A549 treated with GW870086 at 1 μM for 4 hours (cell line): ENCODE measurements at places on chromosomes 13 and 19. TPM values are rescaled to one million over a fixed set of nuclear protein-coding genes. Genes with fewer than 3 reads are reported as not detected.

The CLIP3 gene
- total RNA-seq, result 0.67 to 0.94 TPM (median 0.72 TPM) in 5 replicates

The ZNF66 gene
- total RNA-seq, result not detected in 5 replicates

The F10 gene
- total RNA-seq, result 0.09 TPM in 1 of 5 replicates, not detected in the others

The LGALS14 gene
- not detected in 5 replicates for total RNA-seq

The HS6ST3 gene
- not detected in 5 replicates for total RNA-seq

The ZNF99 gene
- not detected in 5 replicates for total RNA-seq

The GTF3A gene
- total RNA-seq, result 84.9 to 103 TPM (median 99.9 TPM) in 5 replicates

The ZNF415 gene
- not detected in 5 replicates for total RNA-seq

The ZNF546 gene
- 2.1 to 3.2 TPM (median 2.4 TPM) in 5 replicates for total RNA-seq

The ATP4A gene
- total RNA-seq, result 0.10 TPM in 1 of 5 replicates, not detected in the others

The CYSLTR2 gene
- not detected in 5 replicates for total RNA-seq

The FLT3LG gene
- total RNA-seq, result 0.69 to 1.8 TPM (median 1.4 TPM) in 5 replicates

The C2CD4C gene
- total RNA-seq, result 0.37 to 0.46 TPM (median 0.40 TPM) in 5 replicates
